Thyroid gland (tissue), 4 donors: ENCODE measurements at places on chromosomes 12 and 14. TPM values are rescaled to one million over a fixed set of nuclear protein-coding genes. Genes with fewer than 3 reads are reported as not detected.

- DNase-seq = no peak
- H3K27me3 ChIP-seq = no peaks in the 10 kb centered on the region
- no peak overlapping the region for H3K27ac ChIP-seq
- no peak overlapping the region for H3K4me3 ChIP-seq
- no peaks in the 10 kb centered on the region for H3K4me1 ChIP-seq
Observed at GRCh38 chr12:49470986-49471385, 67.8 kb upstream of the KCNH3 start.

DNA sequence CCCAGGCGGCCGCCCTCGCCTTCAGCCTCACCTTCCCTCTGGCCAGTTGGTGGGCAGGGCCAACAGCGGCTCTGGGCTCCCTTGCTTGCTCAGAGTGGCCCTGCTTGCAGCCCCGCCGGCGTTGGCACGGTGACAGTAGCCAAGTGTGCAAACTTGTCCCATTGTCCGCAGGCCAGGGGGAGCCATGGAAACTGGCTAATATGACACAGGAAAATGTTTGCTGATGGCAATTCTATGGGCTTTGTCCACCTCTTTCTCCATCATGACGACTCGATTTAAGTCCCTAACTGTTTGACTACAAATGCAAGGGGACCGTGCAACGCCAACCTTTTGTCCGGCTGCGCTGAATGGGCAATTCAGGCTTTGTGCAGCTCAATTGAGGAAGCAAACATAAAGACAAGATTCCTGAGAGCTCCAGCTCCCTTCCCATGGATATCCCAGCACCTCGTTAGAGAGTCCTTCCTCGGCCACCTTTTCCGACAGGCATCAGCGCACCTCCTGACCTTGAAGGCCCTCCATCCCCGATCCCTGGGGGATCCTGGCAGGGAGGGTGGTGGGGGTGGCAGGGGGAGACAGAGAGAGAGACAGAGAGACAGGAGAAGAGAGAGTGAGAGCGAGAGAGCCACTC lies 785 bp upstream of the FAM181A start:
- no peaks in the 10 kb centered on the region for H3K27me3 ChIP-seq
- H3K4me3 ChIP-seq = no peak overlapping the region
- DNase-seq = peak; percentile 73
- H3K27ac ChIP-seq = peak overlapping the region; percentile 46
- peaks cover 12% of the 10 kb centered on the region for H3K4me1 ChIP-seq

GRCh38 chr14:70886421-70887206 lies 20.6 kb upstream of the PCNX1 start:
- H3K4me1 ChIP-seq = no peaks in the 10 kb centered on the region
- no peak for DNase-seq
- H3K4me3 ChIP-seq = no peak overlapping the region
- H3K27me3 ChIP-seq = no peaks in the 10 kb centered on the region
- H3K27ac ChIP-seq = peak overlapping the region; percentile 6

- peaks cover 32% of the 10 kb centered on the region for H3K4me1 ChIP-seq
- peak; percentile 97 for DNase-seq
- H3K27ac ChIP-seq = peak overlapping the region; percentile 74
- H3K27me3 ChIP-seq = no peaks in the 10 kb centered on the region
Observed at GRCh38 chr12:52119398-52120254, 40.1 kb downstream of the SMIM41 start.

DNA sequence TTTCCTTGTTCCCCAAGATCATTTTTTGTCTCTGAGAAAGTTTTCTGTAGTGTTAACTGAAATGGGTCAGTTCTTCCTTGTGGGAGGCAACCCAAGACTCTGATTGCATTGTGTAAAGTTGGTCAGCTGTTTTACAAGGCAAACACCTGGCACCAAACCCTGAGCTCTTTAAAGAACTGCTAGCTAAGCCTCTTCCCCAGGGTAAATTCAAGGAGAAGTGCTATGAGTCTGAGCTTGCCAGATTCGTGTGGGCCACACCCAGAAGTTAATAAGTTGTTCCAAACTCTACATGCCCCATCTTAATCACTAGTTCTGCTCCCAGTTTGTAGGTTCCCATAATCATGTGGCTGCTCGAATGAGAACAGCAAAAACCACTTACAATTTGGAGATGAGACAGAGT lies 214.5 kb downstream of the BTG1 start:
- H3K4me1 ChIP-seq = no peaks in the 10 kb centered on the region
- no peaks in the 10 kb centered on the region for H3K36me3 ChIP-seq
- H3K27ac ChIP-seq = peak overlapping the region; percentile 10

DNA sequence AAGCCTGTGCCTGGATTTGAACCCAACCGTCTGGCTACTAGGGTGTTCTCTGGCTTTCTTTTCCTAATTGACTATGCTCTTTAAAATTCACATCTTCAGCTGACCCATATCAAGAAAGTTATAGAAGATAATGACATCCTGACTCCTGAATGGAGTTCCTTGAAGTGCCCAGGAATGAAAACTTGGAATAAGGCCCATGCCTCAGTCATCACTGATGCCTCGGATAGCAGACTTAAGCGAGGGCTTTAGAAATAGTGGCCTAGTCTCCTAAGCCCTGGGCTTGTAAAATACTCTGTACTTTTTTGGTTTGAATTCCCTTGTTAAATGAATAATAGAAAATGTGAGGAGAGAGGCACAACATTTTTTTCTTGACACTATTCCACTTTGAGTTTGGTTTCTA lies 39.0 kb downstream of the CHST11 start:
- H3K27ac ChIP-seq = no peak overlapping the region
- no peak overlapping the region for H3K4me3 ChIP-seq
- no peaks in the 10 kb centered on the region for H3K27me3 ChIP-seq
- DNase-seq = no peak

DNA sequence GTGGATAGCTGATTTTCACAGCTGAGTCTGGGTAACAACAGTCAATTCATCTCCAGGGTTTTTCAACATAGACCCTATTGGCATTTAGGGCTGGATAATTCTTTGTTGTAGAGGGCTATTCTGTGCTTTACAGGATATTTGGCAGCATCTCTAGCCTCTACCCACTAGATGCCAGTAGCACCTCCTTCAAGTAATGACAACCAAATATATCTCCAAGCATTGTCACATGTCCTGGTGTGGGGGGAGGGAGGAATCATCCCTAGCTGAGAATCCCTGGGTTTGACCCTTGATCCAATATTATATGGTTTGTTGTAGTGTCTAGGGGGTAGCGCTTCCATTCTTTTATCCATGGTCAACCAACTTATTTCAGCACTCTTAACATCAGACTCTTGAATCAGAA lies 157.2 kb downstream of the ANO4 start:
- H3K27ac ChIP-seq = no peak overlapping the region
- no peaks in the 10 kb centered on the region for H3K4me1 ChIP-seq
- H3K27me3 ChIP-seq = no peaks in the 10 kb centered on the region

- H3K4me1 ChIP-seq = peaks cover 31% of the 10 kb centered on the region
- no peaks in the 10 kb centered on the region for H3K36me3 ChIP-seq
- peak overlapping the region; percentile 69 for H3K27ac ChIP-seq
- H3K27me3 ChIP-seq = no peaks in the 10 kb centered on the region
- DNase-seq = peak; percentile 90
- H3K4me3 ChIP-seq = no peak overlapping the region
Observed at GRCh38 chr14:74917646-74918081, 5.4 kb downstream of the RPS6KL1 start.

DNA sequence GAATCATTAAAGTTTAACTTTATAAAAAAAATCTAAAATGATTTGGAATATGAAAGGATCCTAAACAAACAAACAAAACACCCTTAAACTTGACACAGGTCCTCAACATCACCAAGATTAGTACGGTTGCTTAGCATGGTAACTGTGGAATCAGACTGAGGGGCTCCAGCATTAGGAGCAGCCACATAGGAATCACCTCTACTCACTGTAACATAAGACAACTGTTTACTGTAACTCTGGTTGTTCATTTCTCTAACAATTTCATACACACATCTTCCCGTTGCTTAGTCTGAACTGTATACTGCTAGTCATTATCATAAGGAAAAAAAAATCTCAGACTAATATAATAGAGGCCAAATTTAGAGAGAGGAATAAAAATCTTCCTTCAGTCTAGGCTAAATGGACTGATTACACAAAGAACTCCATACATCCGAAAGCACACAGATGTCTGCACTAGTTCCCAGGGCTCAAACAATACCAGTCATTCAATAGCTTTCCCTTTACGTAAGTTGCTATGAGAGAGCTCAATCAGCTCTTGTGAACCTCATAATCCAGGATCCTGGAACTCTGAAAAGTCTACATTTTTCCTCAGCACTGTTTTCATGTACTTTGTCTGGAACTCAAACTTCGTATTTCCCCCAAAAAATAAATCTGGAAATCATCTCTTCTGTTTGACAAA lies 26.0 kb downstream of the LRP6 start:
- no peak overlapping the region for H3K4me3 ChIP-seq
- H3K27ac ChIP-seq = no peak overlapping the region
- H3K4me1 ChIP-seq = peaks cover 9% of the 10 kb centered on the region

GRCh38 chr12:93614917-93615596 lies 42.6 kb downstream of the SOCS2 start:
- H3K36me3 ChIP-seq = no peaks in the 10 kb centered on the region
- H3K4me3 ChIP-seq = no peak overlapping the region
- H3K27ac ChIP-seq = no peak overlapping the region
- no peak for DNase-seq
- H3K4me1 ChIP-seq = no peaks in the 10 kb centered on the region

- H3K27me3 ChIP-seq = no peaks in the 10 kb centered on the region
- no peaks in the 10 kb centered on the region for H3K36me3 ChIP-seq
- H3K27ac ChIP-seq = no peak overlapping the region
- no peak for DNase-seq
- H3K4me1 ChIP-seq = no peaks in the 10 kb centered on the region
Observed at GRCh38 chr14:104373855-104374717, 205.5 kb upstream of the C14orf180 start.

The LRRC10 gene
- total RNA-seq = not detected

The KSR2 gene
- total RNA-seq = 1.2 TPM

The PRKAG1 gene
- total RNA-seq = 61.6 TPM

The TRIM9 gene
- 2.0 TPM for total RNA-seq

The SYT10 gene
- not detected for total RNA-seq
